ENCODE measurements at places on chromosomes 12 and 14. TPM values are rescaled to one million over a fixed set of nuclear protein-coding genes. Genes with fewer than 3 reads are reported as not detected.

CLECL1 gene
- total RNA-seq, result not detected

GLS2 gene
- total RNA-seq, result not detected

ADCY4 gene
- 59.6 TPM for total RNA-seq

NID2 gene
- total RNA-seq, result 66.2 TPM

GZMB gene
- 2.0 TPM for total RNA-seq

UBE3B gene
- 30.5 TPM for total RNA-seq

C12orf50 gene
- 0.13 TPM for total RNA-seq

STXBP6 gene
- total RNA-seq, result 2.4 TPM

PLA2G1B gene
- total RNA-seq, result 1.8 TPM

COL2A1 gene
- not detected for total RNA-seq

TIMELESS gene
- 6.0 TPM for total RNA-seq

NKX2-1 gene
- not detected for total RNA-seq

RGS6 gene
- 7.6 TPM for total RNA-seq

LBHD2 gene
- total RNA-seq, result 3.1 TPM

GPR84 gene
- 2.3 TPM for total RNA-seq

B3GNT4 gene
- not detected for total RNA-seq

YLPM1 gene
- 51.4 TPM for total RNA-seq

NEDD1 gene
- 11.1 TPM for total RNA-seq

FGF6 gene
- not detected for total RNA-seq

ZBTB42 gene
- total RNA-seq, result 5.9 TPM

TGFB3 gene
- 56.8 TPM for total RNA-seq

PPP2R5C gene
- total RNA-seq, result 124 TPM

NOVA1 gene
- total RNA-seq, result 11.7 TPM

TBC1D30 gene
- 5.9 TPM for total RNA-seq

HOXC9 gene
- 0.42 TPM for total RNA-seq

Measured in mesenteric fat pad (tissue), 1 donor.